Stimulated activated CD4-positive, alpha-beta T cell treated with anti-CD3 and anti-CD28 coated beads, Interleukin-15, amount 100 ng/mL, for 1 hour (primary cell): ENCODE measurements at places on chromosomes 6 and 20.
A peak's percentile ranks its signal among the peaks of the same experiment; 100 is the strongest.

GRCh38 chr20:41001497-41001896, 27.1 kb upstream of the TOP1 start:
- no peak for DNase-seq

DNA sequence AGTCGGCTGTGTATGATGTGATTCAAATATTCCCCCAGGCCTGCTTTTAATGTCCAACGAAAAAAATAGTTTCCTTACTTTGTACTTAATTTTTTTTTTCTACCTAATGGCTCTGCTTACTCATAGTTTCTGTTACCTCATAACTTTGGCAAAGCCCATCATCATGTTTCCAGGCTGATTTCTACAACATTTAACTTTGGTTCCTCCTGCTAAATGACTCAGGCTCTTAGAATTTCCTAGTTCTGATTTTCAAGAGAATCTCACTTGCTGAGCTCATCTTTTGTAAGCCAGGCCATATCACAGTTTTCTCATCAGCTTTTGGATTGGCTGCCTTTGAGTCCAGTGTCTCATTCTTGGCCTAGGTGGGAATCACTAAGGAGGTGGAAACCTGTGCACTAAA, 323.1 kb downstream of the HDGFL1 start:
- DNase-seq = no peak

- no peak for DNase-seq
Measured at GRCh38 chr20:24721891-24722568, 227.0 kb upstream of the CST7 start.

DNA sequence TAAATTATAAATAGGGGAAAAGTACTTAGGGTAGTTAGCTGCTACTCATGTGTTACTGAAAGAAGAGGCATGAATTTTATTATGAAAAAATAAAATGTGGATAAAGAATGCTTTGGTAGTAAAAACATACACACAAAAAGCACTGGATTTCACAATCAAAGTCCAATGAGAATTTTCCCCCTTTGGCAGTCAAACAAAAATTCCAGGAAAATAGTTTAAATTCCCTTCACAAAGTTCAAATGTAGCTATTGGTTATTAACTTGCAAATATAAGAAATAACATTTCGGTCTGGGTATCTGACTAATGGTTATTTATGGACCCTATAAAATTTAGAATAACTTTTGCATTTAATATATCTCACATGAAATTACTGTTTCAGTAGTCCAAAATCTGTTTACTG, 210.4 kb downstream of the FOXC1 start:
- no peak for DNase-seq

GRCh38 chr6:50007819-50008218, 14.0 kb downstream of the DEFB110 start:
- DNase-seq = no peak

DNA sequence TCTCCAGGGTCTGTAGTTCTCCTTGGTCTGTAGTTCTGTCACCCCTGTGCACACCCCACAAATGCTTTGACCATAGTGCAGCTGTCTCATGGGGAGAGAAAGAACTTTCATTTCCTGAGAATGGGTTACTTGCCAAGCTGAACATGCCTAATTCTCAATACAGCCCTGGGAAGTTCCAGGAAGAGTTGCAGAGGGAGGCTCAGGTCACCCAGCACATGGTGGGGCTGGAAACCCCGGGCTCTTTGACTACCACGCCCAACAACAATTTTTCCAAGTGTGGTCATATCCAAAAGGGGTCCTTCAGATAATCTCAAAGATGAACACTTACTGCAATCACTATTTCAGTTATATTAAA, 2.2 kb upstream of the PTPRA start:
- DNase-seq = no peak

GRCh38 chr6:136523196-136523595, 27.0 kb downstream of the MAP7 start:
- no peak for DNase-seq

DNA sequence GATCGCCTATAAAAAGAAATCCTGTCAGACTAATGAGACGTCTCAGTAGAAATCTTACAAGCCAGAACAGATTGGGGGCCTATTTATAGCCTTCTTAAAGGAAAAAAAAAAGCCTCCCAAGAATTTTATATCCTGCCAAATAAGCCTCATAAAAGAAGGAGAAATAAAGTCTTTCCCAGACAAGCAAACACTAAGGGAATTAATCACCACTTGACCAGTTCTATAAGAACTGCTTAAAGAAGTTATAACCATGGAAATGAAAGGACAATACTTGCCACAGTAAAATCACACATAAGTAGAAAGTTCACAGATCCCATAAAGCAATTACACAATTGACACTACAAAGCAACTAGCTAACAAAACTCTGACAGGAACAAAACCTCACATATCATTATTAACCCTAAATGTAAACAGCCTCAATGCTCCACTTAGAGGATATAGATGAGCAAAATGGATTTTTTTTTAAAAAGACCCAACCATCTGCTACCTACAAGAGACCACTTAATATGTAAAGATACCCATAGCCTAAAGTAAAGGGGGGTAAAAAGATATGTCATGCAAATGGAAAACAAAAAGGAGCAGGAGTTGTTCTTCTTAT, 13.4 kb downstream of the SLC22A16 start:
- DNase-seq = no peak

GRCh38 chr6:158970640-158971275, 29.2 kb downstream of the RSPH3 start:
- DNase-seq = no peak

- DNase-seq = no peak
Measured at GRCh38 chr6:13038741-13039190, 289.6 kb downstream of the TBC1D7 start.

- DNase-seq = no peak
Measured at GRCh38 chr20:32538526-32538939, 46.6 kb downstream of the NOL4L start.

DNA sequence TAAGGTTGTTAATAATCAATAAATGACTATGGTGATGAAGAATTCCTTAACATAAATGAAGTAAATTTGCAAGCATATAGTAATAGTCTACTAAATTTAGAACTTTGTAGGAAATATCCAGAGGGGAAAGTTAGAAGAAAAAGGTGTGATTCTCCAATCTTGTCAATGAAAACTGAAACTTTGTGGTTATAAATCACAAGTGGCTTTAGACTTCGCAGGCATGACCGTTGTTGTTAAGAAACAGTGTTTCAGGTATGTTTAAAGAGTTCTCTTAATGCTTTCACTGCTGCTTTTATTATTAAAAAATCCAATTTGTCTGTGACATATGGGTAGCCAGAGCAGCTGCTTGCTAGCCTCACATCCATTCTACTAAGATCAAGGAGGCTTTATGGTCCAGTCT, 475.6 kb upstream of the ADGRB3 start:
- DNase-seq = no peak

GRCh38 chr6:95127261-95127660, 450.1 kb upstream of the MANEA start:
- no peak for DNase-seq

- no peak for DNase-seq
Measured at GRCh38 chr6:110512991-110513390, 36.6 kb upstream of the SLC22A16 start.

DNA sequence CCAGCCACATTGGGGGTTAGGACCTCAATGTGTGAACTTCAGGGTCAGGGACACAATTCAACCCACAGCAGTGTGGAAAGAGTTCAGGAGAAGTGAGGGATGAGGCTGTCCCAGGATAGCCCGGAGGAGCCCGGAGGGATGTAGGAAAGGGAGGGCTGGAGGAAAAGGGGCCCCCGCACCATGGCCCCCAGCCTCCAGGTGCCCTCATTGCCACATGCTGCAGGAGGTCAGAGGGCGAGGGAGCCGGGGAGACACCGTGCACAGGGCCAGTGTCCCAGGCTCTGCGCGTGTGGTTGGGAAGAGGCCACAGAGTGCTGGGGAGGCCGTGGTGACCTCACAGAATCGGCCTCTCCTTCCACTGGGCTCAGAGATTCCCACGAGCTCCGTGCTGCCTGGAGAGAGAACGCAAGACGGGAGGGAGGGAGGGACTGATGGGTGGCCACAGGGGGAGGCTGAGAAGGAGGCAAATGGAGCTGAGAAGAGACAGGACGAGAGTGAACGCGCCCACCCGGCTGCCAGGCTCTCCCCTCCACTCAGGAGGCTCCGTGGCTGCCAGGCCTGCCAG, 215.1 kb downstream of the DLL1 start:
- DNase-seq = no peak

DNA sequence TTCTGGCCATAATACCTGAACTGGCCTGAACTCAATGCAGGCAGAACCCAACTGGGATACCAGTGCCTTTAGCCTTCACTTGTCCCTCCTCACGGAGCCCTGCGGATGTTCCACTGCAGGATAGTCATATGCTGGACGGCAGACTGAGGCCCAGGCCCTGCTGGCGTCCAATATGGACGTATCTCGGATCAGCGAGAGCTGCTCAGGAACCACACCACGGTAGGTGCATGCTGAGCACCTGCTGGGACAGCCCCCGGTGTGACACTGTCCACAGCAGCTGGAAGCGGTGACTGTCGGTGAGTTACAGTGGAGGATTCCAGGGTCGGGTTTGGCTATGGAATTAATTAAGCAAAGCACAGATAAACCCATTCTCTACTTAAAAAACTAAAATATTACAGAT, 48.7 kb downstream of the PSMG4 start:
- no peak for DNase-seq

- no peak for DNase-seq
Measured at GRCh38 chr6:35359744-35360348, 17.5 kb downstream of the PPARD start.

DNA sequence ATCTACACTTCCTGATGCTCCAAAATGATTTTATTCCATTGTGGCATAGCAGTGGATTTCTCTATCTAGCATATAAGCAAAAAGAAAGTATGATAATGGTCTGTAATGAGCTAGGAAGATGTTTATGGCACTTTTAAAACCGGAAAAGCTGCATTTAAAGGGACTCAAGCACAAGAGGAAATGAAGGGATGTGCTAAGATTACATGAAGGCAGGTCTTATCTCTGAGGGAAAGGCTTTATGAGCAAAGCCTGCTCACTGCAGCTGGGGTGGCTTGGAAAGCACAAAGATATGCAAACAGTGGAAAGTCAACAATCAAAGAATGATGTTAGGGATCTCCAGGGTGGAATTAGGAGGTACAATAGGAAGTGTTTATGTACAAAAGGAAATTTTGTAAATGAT, 138.2 kb downstream of the TENT5A start:
- no peak for DNase-seq

GRCh38 chr6:43904311-43905123, 134.5 kb downstream of the VEGFA start:
- no peak for DNase-seq

DNA sequence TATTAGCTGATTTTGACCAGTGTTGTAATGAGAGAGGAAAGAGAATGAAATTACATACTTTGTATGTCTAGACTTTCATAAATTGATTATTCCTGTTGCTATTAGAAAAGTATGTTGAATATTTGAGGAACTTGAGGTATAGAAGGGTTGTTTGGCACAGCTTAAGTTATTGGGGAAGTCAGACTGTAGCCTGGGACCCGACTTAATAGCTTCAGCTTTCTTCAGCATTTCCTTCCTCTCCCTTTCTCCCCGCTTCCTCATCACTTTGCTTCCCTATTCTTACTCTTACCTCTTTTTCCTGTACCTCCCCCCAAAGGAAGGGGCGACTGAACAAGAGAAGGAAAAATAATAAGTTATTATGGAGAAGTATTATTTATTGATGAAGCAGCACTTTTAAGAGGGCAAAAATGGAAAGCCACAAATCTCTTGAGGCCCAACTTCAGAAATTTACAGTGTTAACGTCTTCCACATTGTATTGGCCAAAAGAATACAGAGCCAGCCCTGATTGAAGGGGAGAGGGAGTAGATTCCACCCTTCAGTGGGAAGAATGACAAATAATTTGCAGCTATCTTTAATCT, 7.4 kb downstream of the SENP6 start:
- no peak for DNase-seq

DNA sequence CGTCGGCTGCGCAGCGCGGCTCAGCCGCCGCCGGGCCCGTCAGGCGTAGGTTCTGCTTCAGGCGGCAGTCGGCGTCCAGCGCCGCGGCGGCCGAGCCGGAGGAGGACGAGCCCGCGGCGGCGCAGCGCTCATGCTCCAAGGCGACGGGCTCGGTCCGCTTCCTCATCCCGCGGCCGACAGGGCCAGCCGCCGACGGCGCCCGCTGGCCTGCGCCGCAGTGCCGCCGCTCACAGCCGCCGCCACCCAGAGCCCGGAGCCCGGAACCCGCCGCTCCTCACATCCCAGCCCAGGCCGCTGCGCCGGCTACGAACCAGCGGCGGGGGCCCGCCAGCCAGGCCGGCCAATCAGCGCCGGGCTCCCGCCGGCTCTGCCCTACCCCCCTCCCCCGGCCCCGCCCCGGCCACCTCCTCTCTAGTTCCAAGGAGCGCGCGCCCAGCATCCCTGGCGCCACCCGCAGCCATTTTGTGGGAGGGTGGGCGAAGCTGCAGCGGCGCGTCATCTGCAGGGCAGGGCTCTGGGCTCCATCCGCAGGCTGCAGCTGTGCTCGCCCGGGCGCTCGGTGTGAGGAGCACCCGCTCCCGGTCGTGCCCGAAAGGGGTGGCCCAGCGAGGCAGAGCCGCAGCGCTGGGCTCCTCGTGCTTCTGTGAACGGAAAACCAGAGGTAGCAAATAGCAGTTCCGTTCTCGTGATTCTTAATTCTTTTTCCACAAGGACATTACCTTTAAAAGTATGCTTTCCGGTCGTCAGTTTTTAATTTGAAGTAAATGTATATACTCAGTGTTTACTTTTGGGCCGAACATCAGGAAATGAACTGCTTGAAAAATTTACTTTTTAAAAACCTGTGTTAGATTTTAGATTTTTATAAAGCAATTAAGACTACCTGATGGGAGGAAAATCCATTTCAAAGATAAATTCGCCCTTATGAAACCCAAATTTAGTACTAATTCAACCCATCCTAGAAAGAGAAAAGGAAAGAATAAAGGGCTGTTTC, at the start of gene ABHD12:
ABHD12 (minus strand) TSS at position 298 of the 991 bp plus-strand sequence; CDS start at position 166, 132 bp downstream.
- DNase-seq = peak; percentile 89

DNA sequence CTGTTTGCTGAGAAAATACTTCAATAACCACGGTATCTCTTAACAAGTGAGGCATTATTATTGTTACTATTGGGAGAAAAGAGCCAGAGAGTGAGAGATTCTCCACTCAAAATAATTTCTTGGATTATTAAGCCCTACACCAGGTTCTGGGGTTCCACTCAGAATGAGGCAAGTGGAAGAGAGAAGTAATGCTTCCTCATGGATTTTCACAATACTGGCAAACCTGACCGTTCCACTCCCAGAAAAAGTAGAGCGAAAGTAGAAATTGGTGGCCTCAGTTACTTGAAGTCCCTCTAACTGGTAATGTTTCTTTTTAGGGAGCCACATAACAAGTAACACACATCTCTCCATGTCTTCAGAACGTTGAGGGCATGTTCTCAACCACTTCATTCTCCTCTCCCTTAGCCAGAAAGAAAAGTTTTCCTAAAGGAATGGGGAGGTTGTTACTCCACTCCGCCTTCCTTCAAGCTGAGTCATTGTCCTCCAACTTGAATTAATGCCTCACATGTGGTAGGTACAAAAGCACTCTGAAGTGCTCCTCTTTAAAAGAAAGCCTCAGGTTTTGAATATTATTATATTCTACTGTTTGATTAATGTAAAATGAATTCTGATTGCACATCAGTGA, 1.9 kb downstream of the BAG2 start:
- no peak for DNase-seq

GRCh38 chr6:139230391-139230840, 61.4 kb downstream of the TXLNB start:
- DNase-seq = no peak

- DNase-seq = no peak
Measured at GRCh38 chr20:35831971-35832370, 60.2 kb downstream of the PHF20 start.
